ENCODE measurements at places on chromosomes 4 and X. TPM values are rescaled to one million over a fixed set of nuclear protein-coding genes. Genes with fewer than 3 reads are reported as not detected.

Gene OPRPN
- not detected for total RNA-seq

Gene ARHGEF6
- total RNA-seq, result 33.7 TPM

Gene CENPI
- 1.4 TPM for total RNA-seq

Gene ADH6
- 0.50 TPM for total RNA-seq

Gene ETDB
- total RNA-seq, result not detected

DNA sequence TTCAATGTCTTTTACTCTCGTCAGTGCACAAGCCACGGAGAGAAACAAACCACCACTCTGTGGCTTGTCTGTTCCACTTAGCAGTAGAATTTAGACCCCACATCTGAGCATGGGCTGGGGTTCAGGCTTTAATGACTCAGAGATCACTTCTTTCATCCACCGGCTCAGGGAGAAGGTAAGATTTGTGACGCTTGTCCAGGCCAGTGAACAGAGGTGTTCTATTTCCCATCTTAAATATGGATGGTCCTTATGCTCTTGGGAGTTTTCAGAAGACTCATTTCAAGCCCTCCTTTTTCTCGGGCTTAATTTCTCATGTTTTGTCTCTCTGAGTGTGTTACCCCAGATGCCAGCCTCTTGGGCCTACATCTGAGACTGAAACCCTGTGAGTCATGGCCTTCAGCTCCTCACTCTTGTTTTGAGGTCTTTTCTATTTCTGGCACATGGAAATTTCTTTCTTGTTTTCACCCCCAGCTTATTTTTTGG lies 127.4 kb upstream of the SFRP2 start:
- H3K27ac ChIP-seq, result no peak overlapping the region
- H3K27me3 ChIP-seq, result no peaks in the 10 kb centered on the region
- no peaks in the 10 kb centered on the region for H3K36me3 ChIP-seq
- H3K4me1 ChIP-seq, result no peaks in the 10 kb centered on the region

- H3K4me1 ChIP-seq, result no peaks in the 10 kb centered on the region
- no peaks in the 10 kb centered on the region for H3K36me3 ChIP-seq
- no peak overlapping the region for H3K27ac ChIP-seq
- H3K4me3 ChIP-seq, result no peak overlapping the region
- no peak for DNase-seq
Measured at GRCh38 chrX:110683925-110684324, 111.7 kb downstream of the CHRDL1 start.

GRCh38 chrX:9393571-9393970 lies 71.3 kb upstream of the TBL1X start:
- H3K27ac ChIP-seq, result no peak overlapping the region
- no peak overlapping the region for H3K4me3 ChIP-seq
- no peaks in the 10 kb centered on the region for H3K4me1 ChIP-seq
- no peaks in the 10 kb centered on the region for H3K36me3 ChIP-seq
- H3K27me3 ChIP-seq, result no peaks in the 10 kb centered on the region

GRCh38 chrX:13142891-13143290 lies 98.5 kb upstream of the FAM9C start:
- H3K27me3 ChIP-seq, result no peaks in the 10 kb centered on the region
- H3K36me3 ChIP-seq, result no peaks in the 10 kb centered on the region
- H3K27ac ChIP-seq, result no peak overlapping the region
- H3K4me1 ChIP-seq, result no peaks in the 10 kb centered on the region
- no peak for DNase-seq

DNA sequence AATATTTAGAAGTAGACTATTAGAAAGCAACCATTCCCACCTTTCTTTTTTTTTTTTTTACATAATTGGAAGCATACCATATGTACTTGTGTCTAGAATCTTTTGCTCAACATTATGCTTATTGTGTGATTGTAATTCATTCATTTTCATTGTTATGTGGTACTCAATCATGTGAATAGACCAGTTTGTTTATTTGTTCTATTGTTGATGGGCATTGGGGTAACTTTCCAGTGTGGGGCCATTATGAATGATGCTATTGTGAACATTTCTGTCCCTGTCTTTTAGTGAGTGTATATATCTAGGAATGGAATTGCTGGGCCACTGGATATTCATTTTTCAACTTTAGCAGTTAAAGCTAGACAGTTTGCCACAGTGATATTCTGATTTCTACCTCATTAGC lies 62.5 kb upstream of the MCUB start:
- peaks cover 90% of the 10 kb centered on the region for H3K36me3 ChIP-seq
- no peaks in the 10 kb centered on the region for H3K27me3 ChIP-seq
- no peak for DNase-seq
- H3K4me3 ChIP-seq, result no peak overlapping the region
- H3K4me1 ChIP-seq, result no peaks in the 10 kb centered on the region

DNA sequence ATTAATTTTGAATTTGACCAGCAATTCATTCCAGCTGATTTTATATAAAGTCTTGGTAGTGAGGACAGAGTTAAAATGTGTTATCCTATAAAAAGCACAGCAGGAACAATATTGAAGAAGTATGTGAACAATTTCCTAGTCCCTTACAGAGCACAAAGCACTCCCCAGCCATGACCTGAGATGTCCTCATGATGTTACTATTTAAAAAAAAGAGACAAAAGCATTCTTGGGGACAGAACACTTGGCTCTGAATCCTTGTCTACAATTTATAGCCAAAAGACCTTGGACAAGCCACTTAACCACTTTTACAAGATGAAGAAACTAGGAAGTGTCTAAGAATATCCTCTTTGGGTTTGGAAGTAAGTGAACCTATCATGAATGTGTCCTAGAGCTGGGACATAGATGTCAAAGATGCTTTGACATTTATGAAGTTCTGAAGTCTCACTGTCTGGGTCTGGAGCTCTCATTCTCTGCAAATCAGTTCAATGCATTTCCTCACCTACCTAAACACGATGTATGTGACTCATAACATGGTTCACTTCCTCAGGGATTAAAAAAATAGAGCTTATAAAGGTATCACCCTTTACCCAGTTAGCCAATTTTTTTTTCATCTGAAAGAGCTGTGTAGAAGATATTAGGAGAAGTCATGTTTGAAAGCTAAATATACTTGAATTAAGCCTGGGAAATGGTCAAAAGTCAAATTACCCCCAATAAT lies 61.4 kb downstream of the IGFBP7 start:
- no peak for DNase-seq
- no peak overlapping the region for H3K27ac ChIP-seq
- no peaks in the 10 kb centered on the region for H3K36me3 ChIP-seq
- H3K4me1 ChIP-seq, result peaks cover 37% of the 10 kb centered on the region
- H3K4me3 ChIP-seq, result no peak overlapping the region

GRCh38 chrX:110242371-110242770 lies 75.5 kb downstream of the AMMECR1 start:
- no peaks in the 10 kb centered on the region for H3K27me3 ChIP-seq
- H3K4me3 ChIP-seq, result no peak overlapping the region
- no peaks in the 10 kb centered on the region for H3K36me3 ChIP-seq

GRCh38 chr4:124804584-124804983 lies 92.1 kb upstream of the ANKRD50 start:
- H3K36me3 ChIP-seq, result no peaks in the 10 kb centered on the region
- no peak overlapping the region for H3K4me3 ChIP-seq
- no peaks in the 10 kb centered on the region for H3K27me3 ChIP-seq
- no peak for DNase-seq
- no peaks in the 10 kb centered on the region for H3K4me1 ChIP-seq
- no peak overlapping the region for H3K27ac ChIP-seq

- H3K4me1 ChIP-seq, result no peaks in the 10 kb centered on the region
- H3K4me3 ChIP-seq, result no peak overlapping the region
- no peaks in the 10 kb centered on the region for H3K27me3 ChIP-seq
- no peaks in the 10 kb centered on the region for H3K36me3 ChIP-seq
Measured at GRCh38 chr4:157889788-157890187, 283.0 kb downstream of the GASK1B start.

DNA sequence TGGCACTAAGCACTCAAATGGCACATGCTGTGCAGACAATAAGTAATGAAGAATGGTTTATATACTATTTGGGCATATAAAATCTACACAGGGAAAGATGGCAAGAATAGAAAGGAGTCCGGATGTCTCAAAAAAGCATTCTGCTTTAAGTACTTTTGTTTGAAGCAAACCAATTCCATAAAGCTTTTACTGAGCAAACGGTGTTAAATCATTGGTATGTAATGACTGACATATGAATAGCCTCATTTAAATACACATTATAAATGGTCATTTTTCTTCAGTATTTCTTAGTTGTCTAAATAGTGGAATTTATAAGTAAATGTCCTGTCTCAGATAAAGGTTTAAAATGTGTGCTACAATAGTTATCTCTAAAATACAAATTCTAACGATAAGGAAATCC lies 6.0 kb downstream of the FBXO8 start:
- DNase-seq, result no peak
- H3K4me1 ChIP-seq, result peaks cover 19% of the 10 kb centered on the region
- H3K27ac ChIP-seq, result no peak overlapping the region
- H3K4me3 ChIP-seq, result no peak overlapping the region
- no peaks in the 10 kb centered on the region for H3K36me3 ChIP-seq

DNA sequence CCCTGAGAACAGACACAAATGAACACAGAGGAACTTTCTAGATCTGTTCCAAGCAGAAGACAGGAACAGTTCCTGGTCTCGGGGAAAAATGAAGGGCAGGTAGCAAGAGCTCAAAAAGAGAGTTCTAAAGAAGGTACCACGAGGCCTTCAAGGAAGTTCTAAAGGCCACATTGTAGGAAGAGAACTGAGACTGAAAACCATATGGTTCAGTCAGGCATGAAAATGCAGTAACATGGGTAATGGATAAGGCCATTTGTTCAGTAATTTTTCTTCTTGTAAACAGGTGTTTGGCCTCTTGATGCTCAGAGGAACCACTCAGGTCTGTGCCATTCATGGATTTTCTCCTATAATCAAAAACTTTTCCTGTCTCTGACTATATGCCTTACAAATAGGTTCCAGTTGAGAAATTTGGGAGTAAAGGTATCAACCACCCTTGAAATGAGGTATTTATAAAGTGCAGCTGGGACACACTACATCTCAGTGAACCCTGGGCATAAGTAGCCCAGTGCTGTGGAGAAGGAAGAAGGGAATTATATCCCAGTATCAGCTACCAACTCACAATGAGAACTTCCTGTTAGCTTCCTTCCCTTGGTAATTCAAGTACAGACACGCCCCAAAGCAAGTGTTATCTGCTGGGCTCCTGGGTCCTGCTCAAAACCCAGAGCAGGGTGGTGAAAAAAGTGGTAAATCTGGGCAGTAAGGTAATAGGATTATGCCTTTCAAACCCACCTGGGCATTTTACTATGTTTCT lies 277.9 kb downstream of the KLHL13 start:
- no peaks in the 10 kb centered on the region for H3K36me3 ChIP-seq
- no peaks in the 10 kb centered on the region for H3K27me3 ChIP-seq
- no peaks in the 10 kb centered on the region for H3K4me1 ChIP-seq
- no peak overlapping the region for H3K4me3 ChIP-seq
- H3K27ac ChIP-seq, result no peak overlapping the region

GRCh38 chr4:167730769-167731168 lies 361.6 kb upstream of the ANXA10 start:
- no peaks in the 10 kb centered on the region for H3K27me3 ChIP-seq
- no peak for DNase-seq
- H3K4me1 ChIP-seq, result no peaks in the 10 kb centered on the region
- no peak overlapping the region for H3K27ac ChIP-seq

GRCh38 chr4:4781936-4782707 lies 77.3 kb upstream of the MSX1 start:
- H3K4me3 ChIP-seq, result no peak overlapping the region
- no peaks in the 10 kb centered on the region for H3K27me3 ChIP-seq
- H3K36me3 ChIP-seq, result no peaks in the 10 kb centered on the region
- no peaks in the 10 kb centered on the region for H3K4me1 ChIP-seq

- no peaks in the 10 kb centered on the region for H3K27me3 ChIP-seq
- no peak overlapping the region for H3K27ac ChIP-seq
- no peak for DNase-seq
- H3K4me1 ChIP-seq, result peaks cover 8% of the 10 kb centered on the region
- no peaks in the 10 kb centered on the region for H3K36me3 ChIP-seq
- no peak overlapping the region for H3K4me3 ChIP-seq
Measured at GRCh38 chrX:10173331-10173900, 16.6 kb downstream of the CLCN4 start.

DNA sequence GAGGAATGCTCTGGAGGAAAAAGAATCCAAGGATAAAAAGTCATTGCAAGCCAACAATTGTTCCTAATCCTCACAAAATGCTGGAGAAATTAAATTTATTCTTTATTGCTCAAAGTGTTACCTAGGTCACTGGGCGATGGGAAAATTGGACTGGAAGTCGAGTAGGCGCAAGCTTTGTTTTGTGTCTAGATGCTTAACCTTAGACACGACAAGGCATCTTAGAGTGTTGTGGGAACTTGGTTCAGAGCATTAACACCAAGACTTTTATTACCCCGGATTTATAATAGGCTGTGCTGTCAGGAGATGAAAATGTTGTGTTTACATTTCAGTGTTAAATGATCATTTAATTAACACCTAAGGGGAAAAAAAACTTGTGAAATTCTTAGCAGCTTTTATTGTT lies 25.1 kb downstream of the SLIT2 start:
- no peaks in the 10 kb centered on the region for H3K36me3 ChIP-seq
- H3K4me3 ChIP-seq, result no peak overlapping the region
- H3K27ac ChIP-seq, result no peak overlapping the region
- no peaks in the 10 kb centered on the region for H3K27me3 ChIP-seq
- peaks cover 1% of the 10 kb centered on the region for H3K4me1 ChIP-seq

GRCh38 chr4:146255874-146256273 lies 41.5 kb downstream of the REELD1 start:
- H3K4me3 ChIP-seq, result no peak overlapping the region
- no peaks in the 10 kb centered on the region for H3K27me3 ChIP-seq
- H3K27ac ChIP-seq, result no peak overlapping the region
- peaks cover 10% of the 10 kb centered on the region for H3K36me3 ChIP-seq

- no peak for DNase-seq
- no peaks in the 10 kb centered on the region for H3K27me3 ChIP-seq
- H3K36me3 ChIP-seq, result no peaks in the 10 kb centered on the region
- no peaks in the 10 kb centered on the region for H3K4me1 ChIP-seq
- H3K4me3 ChIP-seq, result no peak overlapping the region
- H3K27ac ChIP-seq, result no peak overlapping the region
Measured at GRCh38 chrX:102966701-102967100, 29.6 kb downstream of the RAB40AL start.

DNA sequence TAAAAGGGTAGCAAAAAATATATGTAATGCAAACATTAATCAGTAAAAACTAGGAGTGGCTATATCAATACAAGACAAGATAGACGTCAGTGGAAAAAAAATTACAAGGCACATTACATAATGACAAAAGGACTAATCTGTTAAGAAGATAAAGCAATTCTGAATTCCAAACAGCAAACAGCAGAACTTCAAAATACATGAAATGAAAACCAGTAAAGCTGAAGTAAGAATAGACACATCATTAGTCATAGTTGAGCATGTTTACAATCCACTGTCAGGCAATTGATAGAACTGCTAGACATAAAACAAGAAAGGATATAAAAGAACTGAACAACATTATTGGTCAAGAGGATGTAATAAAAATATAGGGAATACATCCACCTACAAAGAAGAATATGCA lies 12.2 kb downstream of the SULT1B1 start:
- no peaks in the 10 kb centered on the region for H3K36me3 ChIP-seq
- H3K4me3 ChIP-seq, result no peak overlapping the region
- H3K27me3 ChIP-seq, result no peaks in the 10 kb centered on the region
- H3K27ac ChIP-seq, result no peak overlapping the region
- peaks cover 9% of the 10 kb centered on the region for H3K4me1 ChIP-seq
- no peak for DNase-seq

GRCh38 chr4:152864361-152864760 lies 71.8 kb upstream of the FHDC1 start:
- no peaks in the 10 kb centered on the region for H3K27me3 ChIP-seq
- DNase-seq, result no peak
- no peaks in the 10 kb centered on the region for H3K4me1 ChIP-seq

Data from lower lobe of right lung (tissue), 2 donors.